Right lobe of liver (tissue), 6 donors: ENCODE measurements at places on chromosomes 3 and 15.

DNA sequence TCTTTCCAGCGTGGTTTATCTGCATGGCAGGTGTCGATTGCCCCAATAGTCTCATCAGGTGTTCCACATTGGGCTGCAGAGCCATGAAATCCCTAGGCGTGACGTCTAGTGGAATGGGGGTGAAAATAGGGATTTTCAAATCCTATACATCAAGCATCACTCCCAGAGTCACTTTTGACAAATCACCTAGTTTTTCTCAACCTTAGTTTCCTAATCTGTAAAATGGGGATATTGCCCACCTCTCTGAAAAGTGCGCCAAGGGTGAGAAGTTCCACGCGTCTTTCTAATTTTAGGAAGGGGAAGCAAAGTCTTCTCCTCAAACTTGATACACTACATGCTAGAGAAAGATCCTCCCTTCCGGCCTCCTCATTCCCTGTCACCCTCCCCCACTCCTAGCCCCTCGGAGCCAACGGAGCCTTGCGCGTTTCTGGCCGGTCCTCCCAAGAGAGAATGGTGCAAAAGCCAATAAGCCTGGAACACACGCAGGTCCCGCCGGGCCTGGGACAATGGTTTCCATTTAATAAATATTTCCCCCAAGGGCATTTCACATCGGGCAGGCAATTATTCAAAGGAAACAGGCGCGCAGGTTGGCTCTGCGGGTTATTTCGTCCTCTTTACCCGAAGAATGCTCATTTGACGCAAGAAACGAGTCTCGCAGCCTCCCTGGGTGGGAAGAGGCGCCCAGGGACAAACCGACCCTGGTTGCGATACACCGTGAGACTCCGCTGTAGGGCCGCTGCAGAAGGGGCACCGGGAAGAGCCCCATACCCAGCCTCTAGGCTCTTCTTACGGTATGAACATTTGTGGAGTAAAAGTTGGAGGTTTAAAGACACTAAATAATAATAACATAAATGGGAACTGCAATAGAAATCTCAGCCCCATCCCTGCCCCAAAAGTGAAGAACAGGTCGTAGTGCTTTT, 1.2 kb upstream of the SOX14 start:
- no peak for DNase-seq
- no peaks in the 10 kb centered on the region for H3K36me3 ChIP-seq
- no peak overlapping the region for H3K27ac ChIP-seq
- no peaks in the 10 kb centered on the region for H3K4me1 ChIP-seq

DNA sequence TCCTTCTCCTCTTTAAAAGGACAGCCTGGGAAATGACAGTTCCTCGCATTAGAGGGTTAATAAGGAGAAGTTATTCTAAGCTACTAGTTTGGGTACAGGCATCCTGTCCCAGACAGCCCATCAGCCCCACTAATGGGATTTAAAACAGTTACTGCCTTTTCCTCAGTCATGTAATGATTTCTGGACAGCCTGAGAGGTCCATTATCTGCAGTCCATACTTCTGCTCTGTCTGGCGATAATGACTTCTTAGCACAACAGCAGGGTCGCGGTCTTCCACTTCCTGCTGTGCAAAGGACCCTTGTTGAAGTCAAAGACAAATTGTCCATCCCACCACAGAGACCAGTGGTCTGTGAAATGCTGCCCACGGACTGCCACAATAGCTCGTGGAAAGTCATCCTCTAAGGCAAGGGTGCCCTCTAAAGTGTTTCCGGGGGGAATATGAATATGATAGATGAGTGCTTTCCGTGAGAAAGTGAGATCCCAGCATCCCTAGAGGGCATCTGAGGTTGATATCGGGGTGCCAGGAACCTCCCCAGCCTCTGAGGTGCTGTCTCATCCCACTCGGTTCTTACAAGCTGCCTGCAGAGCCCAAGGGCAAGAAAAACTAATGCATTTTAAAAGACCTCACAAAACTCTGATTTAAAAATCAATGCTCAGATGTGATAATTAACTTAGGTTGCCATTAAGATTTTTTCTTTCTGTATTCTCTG, 100.7 kb downstream of the SHOX2 start:
- no peak for DNase-seq
- no peaks in the 10 kb centered on the region for H3K27me3 ChIP-seq
- H3K4me1 ChIP-seq, result no peaks in the 10 kb centered on the region
- H3K27ac ChIP-seq, result no peak overlapping the region
- no peak overlapping the region for H3K4me3 ChIP-seq
- no peaks in the 10 kb centered on the region for H3K36me3 ChIP-seq

- peaks cover 2% of the 10 kb centered on the region for H3K36me3 ChIP-seq
- H3K27ac ChIP-seq, result no peak overlapping the region
- no peak for DNase-seq
- H3K27me3 ChIP-seq, result no peaks in the 10 kb centered on the region
- peaks cover 21% of the 10 kb centered on the region for H3K4me1 ChIP-seq
Measured at GRCh38 chr3:190596349-190597285, 82.7 kb downstream of the IL1RAP start.

GRCh38 chr3:37645517-37646380, 215.9 kb upstream of the CTDSPL start:
- no peaks in the 10 kb centered on the region for H3K36me3 ChIP-seq
- DNase-seq, result no peak
- H3K27ac ChIP-seq, result no peak overlapping the region
- H3K27me3 ChIP-seq, result no peaks in the 10 kb centered on the region
- no peak overlapping the region for H3K4me3 ChIP-seq

GRCh38 chr3:28951772-28952556, 328.9 kb upstream of the RBMS3 start:
- DNase-seq, result no peak
- no peak overlapping the region for H3K4me3 ChIP-seq
- H3K27me3 ChIP-seq, result no peaks in the 10 kb centered on the region
- H3K36me3 ChIP-seq, result no peaks in the 10 kb centered on the region

DNA sequence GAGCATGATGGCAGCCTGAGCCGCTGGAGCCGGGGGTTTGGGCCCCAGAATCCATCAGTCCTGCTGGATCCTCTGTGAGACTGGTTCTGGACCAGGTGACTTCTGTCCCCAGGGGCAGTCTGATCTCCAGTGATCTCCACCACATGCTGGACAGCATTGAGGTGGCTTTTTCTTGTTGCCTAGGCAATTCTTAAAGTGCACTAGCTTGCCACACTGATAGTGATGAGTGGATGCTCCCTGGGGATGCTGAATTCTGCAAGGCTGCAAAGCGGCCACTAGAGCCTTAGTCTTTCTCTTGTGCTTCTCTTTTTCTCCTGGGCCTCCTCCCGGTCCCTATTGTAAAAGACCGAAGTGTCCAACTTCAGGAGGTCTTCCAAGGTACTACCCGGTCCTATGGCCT, 70.4 kb upstream of the ATP11B start:
- H3K27ac ChIP-seq, result no peak overlapping the region
- no peaks in the 10 kb centered on the region for H3K27me3 ChIP-seq
- DNase-seq, result no peak
- no peaks in the 10 kb centered on the region for H3K4me1 ChIP-seq

DNA sequence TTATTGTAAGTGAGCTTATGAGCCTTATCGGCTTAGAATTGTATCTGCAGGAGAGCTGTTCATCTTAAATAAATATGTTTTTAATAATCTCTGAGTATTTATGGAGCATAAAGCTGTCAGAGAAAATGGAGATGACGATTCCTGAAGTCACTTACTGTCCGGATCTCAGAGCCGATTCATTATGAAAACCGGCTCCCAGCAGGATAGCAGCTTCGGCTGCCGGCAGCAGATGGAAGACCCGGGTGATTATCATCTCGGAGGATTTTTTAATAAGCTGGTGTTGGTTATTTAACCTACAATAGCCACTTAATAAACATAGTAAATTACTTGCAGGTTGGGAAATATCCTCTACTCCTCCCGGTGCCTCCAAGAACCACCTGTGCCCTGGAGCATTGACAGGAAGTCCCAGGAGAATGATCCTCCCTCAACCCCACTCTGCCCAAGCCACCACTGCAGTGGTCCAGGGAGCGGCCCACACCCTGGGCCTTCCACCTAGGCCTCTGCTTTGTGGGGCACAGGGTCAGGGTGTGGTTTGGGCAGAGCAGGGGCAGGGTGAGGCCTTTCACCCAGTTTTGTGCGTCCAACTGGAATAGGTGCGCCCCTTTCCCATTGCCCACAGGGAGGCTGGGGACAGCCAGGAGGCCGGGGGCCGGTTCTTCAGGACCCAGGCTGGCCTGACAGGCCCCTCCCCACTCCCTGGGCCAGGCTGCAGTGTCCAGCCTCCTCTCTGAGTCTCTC, 42.2 kb upstream of the PRR23E start:
- H3K4me1 ChIP-seq, result no peaks in the 10 kb centered on the region
- H3K27ac ChIP-seq, result no peak overlapping the region
- peak; percentile 17 for DNase-seq
- no peak overlapping the region for H3K4me3 ChIP-seq
- no peaks in the 10 kb centered on the region for H3K27me3 ChIP-seq

- no peaks in the 10 kb centered on the region for H3K4me1 ChIP-seq
- H3K27ac ChIP-seq, result no peak overlapping the region
- no peaks in the 10 kb centered on the region for H3K36me3 ChIP-seq
Measured at GRCh38 chr3:87436781-87437543, 160.6 kb upstream of the POU1F1 start.

DNA sequence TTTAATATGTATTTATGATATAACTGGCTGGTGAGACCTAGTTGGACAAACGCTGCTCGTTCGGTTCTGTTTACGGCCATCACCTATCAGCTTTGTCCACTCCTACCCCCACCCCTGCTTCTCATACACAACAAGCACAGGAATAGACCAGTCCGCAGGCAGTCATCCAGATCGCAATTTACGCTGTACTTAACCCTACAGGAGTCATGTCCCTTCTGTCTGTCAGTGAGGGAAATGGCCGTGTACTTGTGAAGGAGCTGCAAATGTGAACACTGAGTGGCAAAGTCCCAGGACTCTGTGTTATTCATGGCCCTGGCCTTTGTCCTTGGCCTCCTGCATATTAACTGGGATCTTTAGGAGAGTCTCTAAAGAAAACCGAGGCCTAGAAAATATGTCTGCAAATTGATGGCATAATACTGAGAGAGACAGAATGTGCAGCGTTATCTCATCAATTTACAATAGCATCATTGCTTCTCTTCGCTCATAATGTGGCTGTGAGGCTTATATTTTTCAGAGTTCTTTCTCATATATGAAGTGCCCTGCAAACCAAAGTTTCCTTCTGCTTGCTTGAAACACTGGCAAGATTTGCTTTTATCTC, 7.2 kb upstream of the ABHD10 start:
- no peaks in the 10 kb centered on the region for H3K27me3 ChIP-seq
- no peak overlapping the region for H3K27ac ChIP-seq
- no peak for DNase-seq
